HFFc6 (cell line): ENCODE measurements at places on chromosomes 4 and X. TPM values are rescaled to one million over a fixed set of nuclear protein-coding genes. Genes with fewer than 3 reads are reported as not detected.

Gene FAM149A
- total RNA-seq: not detected in 2 replicates

Gene SORCS2
- 0.15 TPM in 1 of 3 replicates, not detected in the others for total RNA-seq

DNA sequence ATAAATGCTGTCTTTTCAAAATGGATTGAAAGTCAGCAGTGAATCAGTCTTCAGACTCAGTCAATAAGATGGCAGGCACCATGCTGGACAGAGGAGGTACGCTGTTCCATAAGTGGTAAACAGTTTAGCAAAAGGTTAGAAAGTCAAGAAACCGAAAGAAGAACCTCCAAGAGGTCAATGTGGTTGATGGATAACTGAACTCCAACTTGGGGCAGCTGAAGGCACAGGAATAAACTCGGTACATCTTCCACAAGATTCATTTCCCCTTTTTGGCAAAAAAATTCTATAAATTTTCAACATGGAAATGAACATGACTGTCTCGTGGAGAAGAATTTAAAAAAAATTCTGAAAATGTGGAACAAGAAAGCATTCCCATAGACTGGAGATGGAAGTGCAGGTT lies 18.4 kb upstream of the SEL1L3 start:
- no peaks in the 10 kb centered on the region for H3K36me3 ChIP-seq
- H3K27me3 ChIP-seq: no peaks in the 10 kb centered on the region
- no peak overlapping the region for H3K27ac ChIP-seq

Gene CXCL11
- not detected in 3 replicates for total RNA-seq

DNA sequence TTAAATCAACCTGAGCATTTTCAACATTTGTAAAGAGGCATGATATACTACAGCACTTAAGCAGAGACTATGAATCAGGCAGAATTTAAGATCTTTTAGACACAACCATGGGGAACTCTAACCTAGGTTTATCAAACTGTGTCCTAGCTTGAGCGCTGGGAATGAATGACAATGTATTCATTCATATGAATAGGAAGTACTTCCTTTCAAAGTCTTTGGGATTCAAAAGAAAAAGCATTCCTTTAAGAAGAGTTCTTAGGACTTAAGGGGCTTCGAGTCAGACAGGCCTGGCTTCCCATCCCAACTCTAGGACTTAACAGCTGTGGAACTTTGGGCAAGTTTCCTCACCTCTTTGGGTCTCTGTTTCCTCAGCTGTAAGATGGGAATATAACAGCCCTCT lies 104.6 kb downstream of the ANAPC4 start:
- peaks cover 18% of the 10 kb centered on the region for H3K27me3 ChIP-seq
- no peak for DNase-seq
- H3K36me3 ChIP-seq: no peaks in the 10 kb centered on the region
- no peak overlapping the region for H3K4me3 ChIP-seq

Gene VCX2
- total RNA-seq: not detected in 3 replicates

GRCh38 chrX:153875391-153876111 lies 10.4 kb downstream of the L1CAM start:
- no peak overlapping the region for H3K4me3 ChIP-seq
- H3K27ac ChIP-seq: no peak overlapping the region
- H3K36me3 ChIP-seq: no peaks in the 10 kb centered on the region; the same call in 1 of the 2 replicates

- no peak overlapping the region for H3K27ac ChIP-seq
- H3K4me1 ChIP-seq: 0 out of 2 replicates have a peak, but pooled peaks cover 4% of the 10 kb centered on the region
- H3K36me3 ChIP-seq: no peaks in the 10 kb centered on the region
- H3K4me3 ChIP-seq: no peak overlapping the region
Observed at GRCh38 chrX:14344172-14344940, 185.0 kb upstream of the GLRA2 start.

GRCh38 chr4:140103676-140104075 lies 50.3 kb downstream of the MAML3 start:
- DNase-seq: no peak
- H3K36me3 ChIP-seq: peaks cover 6% of the 10 kb centered on the region
- H3K4me3 ChIP-seq: peak overlapping the region; percentile 32; the same call in 1 of the 2 replicates
- H3K27ac ChIP-seq: peak overlapping the region; percentile 78

GRCh38 chr4:8502836-8503585 lies 62.4 kb downstream of the TRMT44 start:
- H3K4me1 ChIP-seq: peaks cover 12% of the 10 kb centered on the region
- no peak for DNase-seq
- peaks cover 43% of the 10 kb centered on the region for H3K27me3 ChIP-seq
- H3K27ac ChIP-seq: no peak overlapping the region

Gene COL25A1
- total RNA-seq: 0.05 TPM in 1 of 3 replicates, not detected in the others

DNA sequence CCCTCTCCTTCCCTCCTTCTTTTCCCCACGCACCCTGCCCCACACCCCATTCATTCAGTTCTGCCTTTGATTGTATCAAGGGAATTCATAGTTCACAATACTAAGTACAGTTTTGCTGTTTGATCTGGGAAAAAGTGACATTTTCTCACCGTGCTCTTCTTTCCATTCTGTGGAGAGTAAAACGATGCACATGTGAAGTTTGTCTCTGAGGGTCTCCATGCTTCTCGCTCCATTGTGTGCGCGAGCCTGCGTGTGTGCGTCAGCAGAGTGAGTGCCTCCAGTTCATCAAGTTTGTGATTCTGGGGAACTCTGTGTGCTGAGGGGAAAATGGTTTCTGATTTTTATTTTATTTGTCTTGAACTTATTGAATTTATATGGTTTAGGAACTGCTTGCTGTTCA lies 1.9 kb downstream of the STK26 start:
- H3K4me1 ChIP-seq: peaks cover 5% of the 10 kb centered on the region; the same call in 1 of the 2 replicates
- H3K4me3 ChIP-seq: no peak overlapping the region; the same call in 1 of the 2 replicates
- DNase-seq: no peak
- H3K27ac ChIP-seq: no peak overlapping the region
